ENCODE measurements at places on chromosomes 12 and 14.

GRCh38 chr14:54200726-54201125 lies 196.1 kb upstream of the CDKN3 start:
- no peak for DNase-seq

- no peak for DNase-seq
These were observed 2.5 kb upstream of the CACNA2D4 start for GRCh38 chr12:1920971-1921370.

GRCh38 chr12:2431810-2432209 lies 363.0 kb upstream of the FKBP4 start:
- DNase-seq, result no peak

DNA sequence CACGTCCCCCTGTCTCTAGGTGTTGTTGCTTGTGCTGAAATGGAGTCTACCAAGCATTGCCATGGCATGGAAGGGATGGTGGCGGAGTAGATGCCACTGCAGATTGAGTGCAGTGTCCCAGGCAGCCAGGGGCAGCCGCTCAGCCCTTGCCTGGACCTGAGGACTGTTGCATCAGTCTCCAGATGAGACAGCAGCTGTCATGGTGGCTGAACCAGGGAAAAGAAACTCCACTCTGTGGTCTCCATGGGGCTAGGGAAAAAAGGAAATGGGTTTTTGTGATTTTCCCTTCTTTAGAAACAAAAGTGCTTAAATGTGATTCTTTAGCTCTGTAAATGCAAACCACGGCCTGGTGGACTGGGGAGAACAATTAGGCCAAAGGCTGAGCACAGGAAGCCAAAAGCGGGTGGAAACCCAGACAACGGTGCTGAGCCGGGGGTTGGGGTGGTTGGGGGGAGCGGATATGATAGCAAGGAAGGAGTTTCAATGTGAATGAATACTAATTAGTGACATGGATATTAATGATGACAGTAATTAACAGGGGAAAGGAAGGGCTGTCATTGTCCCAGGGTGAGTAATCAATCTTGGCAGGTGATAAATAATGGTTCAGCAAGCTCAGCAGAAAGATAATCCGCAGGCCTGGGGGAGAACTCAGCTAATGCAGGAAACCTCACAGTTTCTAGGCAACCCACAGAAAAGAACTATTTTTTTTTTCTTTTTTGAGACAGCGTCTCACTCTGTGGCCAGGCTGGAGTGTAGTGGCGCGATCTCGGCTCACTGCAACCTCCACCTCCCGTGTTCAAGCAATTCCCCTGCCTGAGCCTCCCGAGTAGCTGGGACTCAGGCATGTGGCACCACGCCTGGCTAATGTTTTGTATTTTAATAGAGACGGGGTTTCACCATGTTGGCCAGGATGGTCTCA lies 442.6 kb downstream of the DPF3 start:
- DNase-seq, result no peak

DNA sequence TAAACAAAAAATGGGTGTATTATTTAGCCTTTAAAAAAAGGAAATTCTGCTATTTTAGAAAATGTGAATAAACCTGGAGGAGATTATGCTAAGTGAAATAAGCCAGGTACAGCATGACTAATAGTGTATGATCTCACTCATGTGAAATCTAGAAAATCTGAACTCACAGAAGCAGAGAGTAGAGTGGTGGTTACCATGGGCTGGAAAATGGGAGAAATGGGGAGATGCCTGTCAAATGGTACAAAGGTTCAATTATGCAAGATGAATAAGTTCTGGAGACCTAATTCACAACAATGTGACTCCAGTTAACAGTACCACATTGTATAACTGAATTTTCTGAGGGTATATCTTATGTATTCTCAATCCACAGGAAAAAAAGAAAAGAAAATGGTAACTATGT lies 17.4 kb upstream of the LEMD3 start:
- DNase-seq, result no peak

GRCh38 chr14:38901791-38902190 lies 201.2 kb downstream of the SEC23A start:
- no peak for DNase-seq

DNA sequence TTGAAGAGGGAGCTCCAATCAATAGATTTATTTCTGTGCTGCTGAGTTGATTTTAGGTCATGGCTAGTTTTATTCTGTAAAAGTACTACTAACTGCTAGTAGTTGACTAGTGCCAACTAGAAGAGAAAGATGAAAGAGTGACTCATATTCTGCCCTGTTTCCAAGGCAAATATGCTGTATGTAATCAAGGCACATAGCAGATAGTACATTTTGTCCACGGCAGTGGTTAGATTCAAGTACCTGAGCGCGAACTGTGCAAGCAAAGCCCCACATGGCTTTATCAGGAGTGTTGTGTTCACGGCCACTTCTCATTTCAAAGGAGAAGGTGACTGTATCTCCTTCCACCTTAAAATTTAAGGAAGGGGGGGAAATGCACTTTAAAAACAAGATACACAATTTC lies 126.8 kb downstream of the TRAFD1 start:
- no peak for DNase-seq

DNA sequence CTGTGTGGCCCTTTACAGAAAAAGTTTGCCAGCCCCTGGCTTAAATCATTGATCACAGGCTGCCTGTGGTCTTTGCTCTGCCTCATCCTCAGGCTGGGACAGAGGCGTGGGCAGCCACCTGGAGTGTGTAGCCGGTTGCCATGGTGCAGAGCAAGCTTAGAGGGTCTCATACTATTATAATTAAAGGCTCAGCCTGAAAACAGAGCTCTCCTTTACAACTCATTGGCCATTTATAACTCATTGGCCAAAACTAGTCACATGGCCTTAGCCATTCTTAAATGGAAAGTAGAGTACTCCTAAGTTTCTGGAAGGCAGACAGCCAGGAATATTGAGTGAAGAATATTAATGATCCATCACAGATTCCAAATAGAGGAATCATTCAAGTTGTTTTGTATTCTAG lies 3.0 kb downstream of the HSP90B1 start:
- no peak for DNase-seq

- DNase-seq, result no peak
These were observed 130.9 kb downstream of the KICS2 start for GRCh38 chr12:64091186-64091585.

DNA sequence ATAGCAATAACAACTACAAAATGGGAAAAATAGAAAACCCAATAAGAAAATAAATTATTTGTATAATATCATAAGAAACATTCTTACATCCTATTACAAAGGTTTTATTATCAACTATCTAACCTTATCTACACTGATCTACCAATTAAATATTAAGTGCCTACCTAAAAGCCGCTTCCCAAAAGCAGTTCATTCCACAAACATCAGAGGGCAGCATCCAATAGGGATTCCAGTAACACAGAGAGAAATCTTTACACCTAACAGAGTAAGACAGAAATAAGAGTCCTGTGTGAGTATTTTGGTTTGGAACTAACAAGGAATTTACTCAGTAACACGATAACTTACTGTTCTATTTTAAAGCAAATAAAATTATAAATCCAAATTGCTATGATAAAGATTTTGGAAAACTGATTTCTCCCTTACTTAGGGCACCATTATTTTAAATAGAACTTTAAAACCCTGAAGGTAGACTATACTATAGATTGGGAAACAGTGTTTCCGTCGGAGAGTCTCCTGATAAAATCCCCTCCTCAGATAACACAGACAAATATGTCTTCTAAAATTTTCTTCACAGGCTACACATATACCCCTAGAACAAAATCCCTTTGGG lies 15.0 kb downstream of the GXYLT1 start:
- DNase-seq, result no peak

- DNase-seq, result no peak
These were observed 9.9 kb downstream of the RNASE9 start for GRCh38 chr14:20550926-20551325.

GRCh38 chr14:99315197-99315596 lies 43.2 kb upstream of the BCL11B start:
- DNase-seq, result no peak

GRCh38 chr12:113808095-113808951 lies 157.8 kb downstream of the RBM19 start:
- no peak for DNase-seq

All from stimulated activated CD8-positive, alpha-beta memory T cell treated with anti-CD3 and anti-CD28 coated beads, Interleukin-4, amount 100 ng/mL, for 1 hour (primary cell).